ENCODE measurements at places on chromosomes 3 and 15. TPM values are rescaled to one million over a fixed set of nuclear protein-coding genes. Genes with fewer than 3 reads are reported as not detected.

GRCh38 chr3:18284716-18285115, 140.4 kb downstream of the SATB1 start:
- H3K4me3 ChIP-seq = no peak overlapping the region
- DNase-seq = no peak
- H3K27ac ChIP-seq = no peak overlapping the region
- no peaks in the 10 kb centered on the region for H3K4me1 ChIP-seq

GRCh38 chr15:29888646-29889045, 66.4 kb upstream of the TJP1 start:
- no peak for DNase-seq
- H3K27ac ChIP-seq = no peak overlapping the region
- H3K36me3 ChIP-seq = no peaks in the 10 kb centered on the region
- no peaks in the 10 kb centered on the region for H3K4me1 ChIP-seq

GRCh38 chr15:89138999-89139612, 50.9 kb downstream of the ABHD2 start:
- H3K4me3 ChIP-seq = no peak overlapping the region
- peaks cover 7% of the 10 kb centered on the region for H3K4me1 ChIP-seq
- H3K36me3 ChIP-seq = peaks cover 6% of the 10 kb centered on the region
- no peak overlapping the region for H3K27ac ChIP-seq
- no peaks in the 10 kb centered on the region for H3K27me3 ChIP-seq

- no peaks in the 10 kb centered on the region for H3K36me3 ChIP-seq
- no peak overlapping the region for H3K27ac ChIP-seq
- H3K4me3 ChIP-seq = no peak overlapping the region
- H3K27me3 ChIP-seq = peaks cover 3% of the 10 kb centered on the region
- no peak for DNase-seq
- no peaks in the 10 kb centered on the region for H3K4me1 ChIP-seq
Measured at GRCh38 chr15:39896846-39897245, 23.2 kb downstream of the GPR176 start.

GRCh38 chr3:46027736-46028397, 584 bp upstream of the XCR1 start:
- H3K27ac ChIP-seq = no peak overlapping the region
- no peaks in the 10 kb centered on the region for H3K4me1 ChIP-seq
- no peaks in the 10 kb centered on the region for H3K36me3 ChIP-seq
- no peak overlapping the region for H3K4me3 ChIP-seq
- no peak for DNase-seq

GRCh38 chr15:61030451-61030850, 198.7 kb downstream of the RORA start:
- H3K4me3 ChIP-seq = no peak overlapping the region
- no peak for DNase-seq
- no peaks in the 10 kb centered on the region for H3K4me1 ChIP-seq
- peaks cover 2% of the 10 kb centered on the region for H3K27me3 ChIP-seq
- H3K36me3 ChIP-seq = no peaks in the 10 kb centered on the region
- H3K27ac ChIP-seq = no peak overlapping the region

DNA sequence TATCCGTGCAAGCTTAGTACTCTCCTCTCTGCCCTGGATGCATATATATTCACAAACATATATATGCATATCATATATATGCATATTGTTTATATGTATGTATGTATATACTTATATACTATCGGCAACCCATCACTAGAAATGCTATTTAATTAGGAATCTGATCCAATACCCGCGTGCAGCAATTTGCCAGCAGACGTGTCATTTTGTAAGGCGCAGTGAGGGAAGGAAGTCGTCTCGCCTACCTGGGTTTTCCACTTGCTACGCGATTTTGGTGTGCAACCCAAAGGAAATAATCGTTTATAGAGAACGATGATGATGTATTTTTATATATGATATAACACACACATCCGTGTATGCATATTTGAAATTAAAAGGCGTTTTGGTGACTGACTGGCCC, 5.6 kb upstream of the FEZF2 start:
- H3K36me3 ChIP-seq = no peaks in the 10 kb centered on the region
- DNase-seq = no peak
- H3K4me1 ChIP-seq = no peaks in the 10 kb centered on the region
- peaks cover 30% of the 10 kb centered on the region for H3K27me3 ChIP-seq

DNA sequence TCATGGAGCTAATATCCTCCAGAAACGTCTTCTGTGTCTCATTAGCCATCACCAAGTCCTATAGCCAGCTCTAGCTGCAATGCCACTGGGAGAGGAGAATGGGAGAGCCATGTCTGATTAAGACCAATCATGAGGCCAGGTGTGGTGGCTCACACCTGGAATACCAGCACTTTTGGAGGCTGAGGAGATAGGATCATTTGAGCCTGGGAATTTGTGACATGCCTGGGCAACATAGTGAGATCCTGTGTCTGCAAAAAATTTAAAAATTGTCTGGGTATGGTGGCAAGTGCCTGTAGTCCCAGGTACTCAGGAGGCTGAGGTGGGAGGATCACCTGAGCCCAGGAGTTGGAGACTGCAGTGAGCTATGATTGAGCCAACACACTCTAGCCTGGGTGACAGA, 13.1 kb downstream of the MGLL start:
- DNase-seq = no peak
- peaks cover 12% of the 10 kb centered on the region for H3K27me3 ChIP-seq
- no peaks in the 10 kb centered on the region for H3K36me3 ChIP-seq
- no peaks in the 10 kb centered on the region for H3K4me1 ChIP-seq
- H3K27ac ChIP-seq = no peak overlapping the region

- peaks cover 3% of the 10 kb centered on the region for H3K36me3 ChIP-seq
- no peak for DNase-seq
- H3K4me1 ChIP-seq = peaks cover 51% of the 10 kb centered on the region
- H3K27me3 ChIP-seq = no peaks in the 10 kb centered on the region
Measured at GRCh38 chr3:71080517-71081083, 502.9 kb downstream of the FOXP1 start.

- H3K4me1 ChIP-seq = no peaks in the 10 kb centered on the region
- no peaks in the 10 kb centered on the region for H3K36me3 ChIP-seq
- H3K27me3 ChIP-seq = no peaks in the 10 kb centered on the region
Measured at GRCh38 chr3:149180057-149180573, 41.5 kb downstream of the CP start.

DNA sequence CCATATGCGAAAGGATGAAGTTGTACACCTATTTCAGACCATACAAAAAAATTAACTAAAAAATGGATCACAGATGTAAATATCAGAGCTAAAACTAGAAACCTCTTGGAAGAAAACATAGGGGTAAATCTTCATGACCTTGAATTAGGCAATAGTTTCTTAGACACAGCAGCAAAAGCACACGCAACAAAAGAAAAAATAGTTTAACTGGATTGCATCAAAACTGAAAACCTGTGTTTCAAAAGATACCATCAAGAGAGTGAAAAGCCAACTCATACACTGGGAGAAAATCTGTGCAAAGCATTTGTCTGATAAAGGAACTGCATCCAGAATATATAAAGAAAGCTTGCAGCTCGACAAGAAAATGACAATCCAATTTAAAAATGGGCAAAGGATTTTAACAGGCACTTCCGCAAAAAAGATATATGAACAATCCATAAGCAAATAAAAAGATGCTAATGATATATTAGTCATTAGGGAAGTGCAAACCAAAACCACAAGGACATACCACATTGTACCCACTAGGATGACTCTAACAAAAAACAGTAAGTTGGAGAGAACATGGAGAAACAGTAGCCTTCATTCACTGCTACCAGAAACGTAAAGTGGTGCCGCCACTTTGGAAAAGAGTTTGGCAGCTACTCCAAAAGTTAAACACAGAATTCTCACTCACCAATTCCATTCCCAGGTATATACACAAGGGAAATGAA, 263.1 kb downstream of the ADAMTS17 start:
- no peaks in the 10 kb centered on the region for H3K4me1 ChIP-seq
- no peaks in the 10 kb centered on the region for H3K36me3 ChIP-seq
- no peak overlapping the region for H3K27ac ChIP-seq
- no peak for DNase-seq

DNA sequence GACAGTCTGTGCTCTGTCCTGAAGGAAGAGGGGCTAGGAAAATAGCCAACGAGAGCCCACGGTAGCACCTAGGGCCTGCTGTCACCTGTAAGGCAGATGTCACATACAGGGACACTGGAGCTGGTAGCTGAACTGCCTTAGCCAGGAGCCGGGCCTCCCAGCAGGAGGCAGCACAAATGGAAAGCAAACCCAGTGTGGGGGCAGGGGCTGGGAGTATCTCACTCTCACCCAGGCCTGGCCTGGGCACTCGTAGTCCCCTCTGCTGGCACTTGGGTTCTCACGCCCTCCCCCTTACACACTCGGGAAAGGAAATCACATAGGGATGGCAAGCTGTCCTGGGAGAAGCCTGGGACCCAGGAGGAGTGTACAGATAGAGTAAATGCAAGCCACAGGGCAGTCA, 173.1 kb upstream of the CHRNA7 start:
- H3K4me3 ChIP-seq = no peak overlapping the region
- H3K36me3 ChIP-seq = no peaks in the 10 kb centered on the region
- DNase-seq = no peak
- no peaks in the 10 kb centered on the region for H3K27me3 ChIP-seq
- H3K27ac ChIP-seq = no peak overlapping the region

DNA sequence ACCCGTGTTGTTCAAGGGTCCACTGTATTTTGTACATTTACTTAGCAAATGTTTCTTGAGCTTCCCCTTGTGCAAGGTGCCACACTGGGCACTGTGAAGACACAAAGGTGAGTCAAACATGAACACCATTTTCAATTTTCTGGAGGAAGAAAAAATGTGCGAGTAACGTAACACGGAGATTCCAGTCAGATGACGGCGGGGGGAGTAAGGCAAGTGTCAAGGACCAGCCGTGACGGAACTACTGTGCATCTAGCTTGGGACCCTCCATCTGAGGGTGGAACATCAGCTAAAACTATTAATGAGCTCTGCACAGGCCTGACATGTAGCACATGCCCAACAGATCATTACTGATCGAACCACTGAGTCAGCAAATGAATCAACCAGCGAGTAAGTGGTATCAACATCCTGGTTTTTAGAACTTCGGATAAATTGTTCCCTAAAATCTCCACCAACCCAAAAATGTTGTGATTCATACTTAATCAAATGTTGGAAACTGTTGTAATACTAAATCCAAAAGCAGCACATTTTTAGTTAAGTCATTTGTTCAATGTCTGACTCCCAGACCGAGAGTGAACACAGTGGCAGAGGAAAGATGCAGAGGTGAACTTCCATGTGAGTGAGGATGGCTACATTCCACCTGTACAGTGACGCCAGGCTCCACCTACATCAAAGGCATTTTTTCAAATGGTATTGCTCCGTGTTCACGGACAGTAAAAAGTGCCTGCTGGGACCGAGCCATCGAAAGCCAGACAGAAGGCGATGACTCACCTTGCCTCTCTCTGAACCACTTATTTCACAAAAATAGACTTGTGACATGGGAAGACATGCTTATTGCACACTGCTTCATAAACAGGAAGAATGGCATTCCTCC, 172.2 kb downstream of the ATP10A start:
- H3K27ac ChIP-seq = no peak overlapping the region
- H3K36me3 ChIP-seq = peaks cover 15% of the 10 kb centered on the region
- H3K4me1 ChIP-seq = no peaks in the 10 kb centered on the region
- no peak for DNase-seq

- H3K4me1 ChIP-seq = peaks cover 7% of the 10 kb centered on the region
- no peak overlapping the region for H3K27ac ChIP-seq
- no peak overlapping the region for H3K4me3 ChIP-seq
- no peaks in the 10 kb centered on the region for H3K36me3 ChIP-seq
Measured at GRCh38 chr3:13146643-13147143, 73.5 kb upstream of the IQSEC1 start.

- no peak overlapping the region for H3K27ac ChIP-seq
- H3K36me3 ChIP-seq = no peaks in the 10 kb centered on the region
- H3K4me1 ChIP-seq = peaks cover 14% of the 10 kb centered on the region
Measured at GRCh38 chr3:52150357-52150756, 3.9 kb downstream of the POC1A start.

DNA sequence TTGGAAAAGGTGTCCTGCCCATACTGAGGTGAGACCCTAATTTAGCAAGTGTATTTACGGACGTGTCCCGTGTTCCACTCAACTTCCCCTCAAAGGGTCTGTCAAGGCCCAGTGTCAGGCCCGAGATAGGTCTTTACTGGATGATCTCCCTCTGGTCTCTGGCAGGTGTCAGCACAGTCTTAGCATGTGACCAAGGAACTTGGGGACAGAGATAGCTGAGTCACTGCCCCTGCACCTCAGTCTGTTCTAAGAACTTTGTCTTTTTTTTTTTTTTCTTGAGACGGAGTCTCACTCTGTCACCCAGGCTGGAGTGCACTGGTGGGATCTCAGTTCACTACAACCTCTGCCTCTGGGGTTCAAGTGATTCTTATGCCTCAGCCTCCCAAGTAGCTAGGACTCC, 32.1 kb upstream of the ALPK3 start:
- no peak overlapping the region for H3K27ac ChIP-seq
- DNase-seq = no peak
- no peaks in the 10 kb centered on the region for H3K4me1 ChIP-seq
- H3K4me3 ChIP-seq = no peak overlapping the region
- H3K36me3 ChIP-seq = peaks cover 46% of the 10 kb centered on the region

GRCh38 chr15:77487469-77487842, 66.8 kb downstream of the HMG20A start:
- H3K4me1 ChIP-seq = no peaks in the 10 kb centered on the region
- H3K27me3 ChIP-seq = no peaks in the 10 kb centered on the region
- no peak overlapping the region for H3K27ac ChIP-seq
- no peak overlapping the region for H3K4me3 ChIP-seq
- peaks cover 3% of the 10 kb centered on the region for H3K36me3 ChIP-seq

Gene PLCB2
- 245 TPM for total RNA-seq

Gene HYPK
- 23.6 TPM for total RNA-seq

Gene CHRNA7
- not detected for total RNA-seq

Gene PTX3
- total RNA-seq = 0.20 TPM

Gene PROS1
- total RNA-seq = 0.39 TPM

Gene GOLGA6D
- total RNA-seq = not detected

Gene C15orf62
- 3.2 TPM for total RNA-seq

Gene EPHA6
- total RNA-seq = not detected

Gene PTPN9
- 14.0 TPM for total RNA-seq

Gene APPL1
- 26.8 TPM for total RNA-seq

Gene OSTN
- not detected for total RNA-seq

Gene PLD1
- total RNA-seq = 2.1 TPM

Gene CLDN18
- not detected for total RNA-seq
